ENCODE measurements at places on chromosomes 5 and 9. TPM values are rescaled to one million over a fixed set of nuclear protein-coding genes. Genes with fewer than 3 reads are reported as not detected.

The BTNL9 gene
- 12.7 TPM for total RNA-seq

The PDCD1LG2 gene
- total RNA-seq, result 2.2 TPM

The TRIP13 gene
- total RNA-seq, result 0.31 TPM

The NRG2 gene
- 5.0 TPM for total RNA-seq

The HK3 gene
- 5.5 TPM for total RNA-seq

The OBP2B gene
- not detected for total RNA-seq

- ATAC-seq, result no peak
These were observed 10.8 kb downstream of the DIAPH1 start for GRCh38 chr5:141608046-141608445.

DNA sequence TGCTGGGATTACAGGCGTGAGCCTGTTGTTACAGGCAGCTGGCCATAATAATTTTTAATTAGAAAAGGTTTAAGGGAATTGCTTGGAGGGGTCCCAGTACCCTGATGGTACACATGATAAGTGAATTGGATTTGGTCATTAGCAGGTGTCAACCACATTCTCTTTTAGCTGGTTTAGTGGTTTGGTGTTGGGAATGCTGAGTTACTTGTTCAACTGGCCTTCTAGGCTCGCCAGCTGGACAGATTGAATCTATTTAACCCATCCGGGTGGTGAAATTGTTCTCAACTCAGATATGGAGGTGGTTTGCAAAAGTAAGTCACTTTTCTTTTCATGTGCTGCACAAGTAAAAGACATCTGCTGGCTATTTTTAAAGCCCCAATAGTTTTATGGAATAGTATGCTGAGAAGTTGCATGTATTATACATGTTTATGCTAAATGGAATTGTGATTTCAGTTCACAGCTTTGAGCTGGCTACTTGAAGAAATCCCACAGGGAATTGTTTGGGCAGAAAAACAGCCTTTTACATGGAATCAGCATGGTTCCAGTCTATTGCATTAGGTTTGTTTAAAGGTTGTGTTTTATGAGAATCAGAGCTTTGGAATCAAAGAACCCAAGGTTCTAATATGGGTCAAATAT lies 149.8 kb upstream of the SLC28A3 start:
- ATAC-seq, result no peak

DNA sequence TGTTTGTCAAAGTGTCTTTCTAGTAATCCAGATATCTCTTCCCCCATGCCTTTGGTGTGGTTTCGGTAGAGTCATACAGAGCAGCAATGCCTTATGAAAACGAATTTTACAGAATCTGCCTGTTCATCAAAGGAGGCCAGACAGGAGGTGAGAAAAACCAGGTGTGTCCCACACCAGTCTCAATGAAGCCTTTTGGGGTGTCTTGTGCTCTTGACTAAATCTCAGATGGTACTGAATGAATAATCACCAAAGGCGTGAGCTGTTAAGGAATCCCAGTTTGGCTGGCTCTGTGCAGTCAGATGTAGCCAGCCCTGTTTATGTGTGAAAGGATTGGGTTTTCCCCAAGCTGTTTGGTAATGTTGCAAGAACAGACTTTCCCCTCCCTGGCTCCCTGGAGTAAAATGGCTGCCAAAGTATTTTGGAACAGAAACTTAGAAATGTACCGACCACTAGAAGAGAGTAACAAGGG lies 70.8 kb upstream of the CDKN2B start:
- peak; percentile 87 for ATAC-seq

GRCh38 chr9:95242613-95243012 lies 74.9 kb downstream of the FANCC start:
- no peak for ATAC-seq

DNA sequence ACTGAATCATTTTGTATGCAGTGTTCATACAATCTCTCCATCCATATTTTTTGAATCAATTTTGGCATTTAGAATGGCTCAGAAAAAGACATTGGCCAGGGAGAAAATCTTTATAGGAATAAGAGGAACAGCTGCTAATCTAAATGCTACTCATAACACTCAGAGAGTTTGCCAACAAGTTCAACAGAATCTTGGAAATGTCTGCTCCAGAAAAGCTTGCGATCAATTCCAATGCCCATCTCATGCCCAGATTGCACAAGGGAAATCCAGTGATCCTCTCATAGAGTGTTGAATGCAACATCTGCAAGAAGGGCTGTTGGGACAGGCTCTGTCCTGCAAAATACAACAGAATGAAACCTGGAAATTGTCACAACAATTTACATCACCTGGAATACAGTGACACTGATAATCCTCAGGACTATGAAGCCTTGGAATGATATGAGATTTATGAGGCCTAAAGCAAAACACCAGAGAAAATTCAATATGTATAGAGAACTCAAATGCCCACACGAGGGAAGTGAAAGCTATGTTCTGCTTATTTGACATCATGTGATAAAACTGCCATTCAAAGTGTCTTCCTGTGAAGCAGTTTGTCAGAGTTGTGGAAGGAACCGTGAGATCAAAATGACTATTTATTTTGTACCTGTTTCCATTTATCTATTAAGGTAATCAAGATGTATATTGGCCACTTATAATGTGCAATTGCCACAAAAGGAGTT lies 190.1 kb downstream of the PARP8 start:
- ATAC-seq, result no peak
